ENCODE measurements at places on chromosomes 16 and 17.
A peak's percentile ranks its signal among the peaks of the same experiment; 100 is the strongest.

- no peak for DNase-seq
These were observed 668 bp downstream of the MMP15 start for GRCh38 chr16:58026139-58026704.

DNA sequence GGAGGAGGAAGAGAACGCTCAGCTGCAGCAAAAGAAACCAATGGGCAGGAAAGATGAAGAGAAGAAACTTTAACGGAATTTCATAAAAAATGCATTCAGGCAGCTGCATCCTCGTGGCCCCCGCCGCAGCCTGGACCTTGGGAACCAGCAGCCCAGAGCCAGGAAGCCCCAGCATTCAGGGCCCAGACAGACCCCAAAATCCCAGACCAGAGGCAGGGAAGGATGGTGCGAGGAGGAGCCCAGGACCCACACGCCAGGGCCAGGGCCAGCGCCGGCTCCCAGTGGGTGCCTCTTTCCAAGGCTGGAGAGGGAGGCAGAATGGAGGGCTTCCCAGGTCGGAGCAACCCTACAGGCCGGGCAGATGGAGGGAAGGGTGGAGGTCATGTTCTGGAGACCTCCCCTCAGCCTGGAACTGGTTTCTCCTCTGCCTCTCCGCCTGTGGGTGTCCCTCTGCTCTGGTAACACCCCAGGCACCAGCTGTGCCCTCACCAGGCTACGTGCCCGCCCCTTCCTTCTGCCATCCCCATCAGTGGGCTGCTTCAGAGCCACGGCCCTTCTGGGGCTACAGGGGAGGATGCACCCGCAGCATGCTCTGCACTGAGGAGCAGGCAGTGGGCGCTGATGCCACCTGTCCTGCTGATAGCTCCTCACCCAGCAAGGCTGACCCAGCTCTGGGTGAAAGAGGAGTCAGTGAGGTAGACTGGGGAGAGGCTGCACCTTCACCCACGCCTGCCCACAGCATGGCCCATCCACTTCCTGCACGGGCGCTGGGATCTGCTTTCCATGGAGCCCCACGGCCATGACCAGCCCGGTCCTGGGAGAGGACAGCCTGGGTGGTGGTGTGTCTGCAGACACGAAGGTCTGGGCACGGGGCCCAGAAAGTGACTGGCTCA is 1.2 kb upstream of the MIF4GD start:
- DNase-seq = no peak

- DNase-seq = peak; percentile 59
These were observed 357.2 kb upstream of the TNRC6C start for GRCh38 chr17:77601054-77601979.

DNA sequence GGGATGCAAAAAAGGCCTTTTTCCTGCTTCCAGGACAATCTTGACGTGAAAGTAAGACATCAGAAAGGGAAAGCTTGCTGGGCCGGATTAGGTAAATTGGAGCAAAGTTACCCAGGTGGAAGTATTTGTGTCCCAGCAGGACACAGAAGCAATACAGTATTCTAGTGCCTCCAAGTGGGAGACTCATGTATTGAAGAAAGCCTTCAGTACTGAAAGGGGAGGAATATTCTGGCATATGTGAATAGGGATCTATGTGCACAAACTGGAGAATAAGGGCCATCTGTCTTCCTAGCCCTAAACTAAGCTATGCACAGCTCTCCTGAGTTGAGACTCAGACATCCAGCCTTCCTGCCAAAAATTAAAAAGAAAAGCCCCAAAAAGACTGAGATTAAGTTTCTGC is 327.3 kb upstream of the CDH8 start:
- no peak for DNase-seq

DNA sequence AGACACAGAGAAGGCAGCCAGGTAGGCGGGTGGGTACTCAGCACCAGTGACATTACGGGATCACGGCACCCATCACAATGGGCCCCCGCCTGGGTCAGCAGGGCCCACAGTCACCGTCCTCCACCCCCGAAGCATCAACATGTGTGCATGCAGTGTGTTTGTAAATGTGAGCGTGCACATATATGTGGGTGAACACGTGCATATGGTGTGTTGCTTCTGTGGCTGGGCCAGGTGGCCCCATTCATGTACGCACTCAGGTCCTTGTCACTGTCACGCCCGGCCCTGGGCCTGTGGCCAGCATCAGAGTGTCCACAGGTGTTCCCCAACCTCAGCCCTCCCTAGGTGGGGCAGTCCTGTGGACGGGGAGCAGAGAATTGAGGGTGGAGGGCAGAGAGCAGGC is 37.1 kb downstream of the TNFRSF13B start:
- peak; percentile 50 for DNase-seq

- DNase-seq = no peak
These were observed 250.3 kb upstream of the SOX9 start for GRCh38 chr17:71870546-71870862.

GRCh38 chr17:40621578-40621977 is 26.0 kb downstream of the SMARCE1 start:
- DNase-seq = no peak

DNA sequence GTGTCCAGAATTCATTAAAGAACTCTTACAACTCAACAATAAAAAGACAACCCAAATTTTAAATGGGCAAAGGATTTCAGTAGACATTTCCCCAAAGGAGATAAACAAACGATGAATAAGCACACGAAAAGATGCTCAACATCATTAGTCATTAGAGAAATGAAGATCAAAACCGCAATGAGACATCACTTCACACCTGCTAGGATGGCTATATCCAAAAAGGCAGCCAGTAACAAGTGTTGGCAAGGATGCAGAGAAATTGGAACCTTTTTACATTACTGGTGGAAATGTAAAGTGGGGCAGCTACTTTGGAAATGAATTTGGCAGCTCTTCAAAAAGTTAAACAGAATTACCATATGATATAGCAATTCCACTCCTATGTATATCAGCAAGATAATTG is 42.0 kb downstream of the PITPNM3 start:
- no peak for DNase-seq

DNA sequence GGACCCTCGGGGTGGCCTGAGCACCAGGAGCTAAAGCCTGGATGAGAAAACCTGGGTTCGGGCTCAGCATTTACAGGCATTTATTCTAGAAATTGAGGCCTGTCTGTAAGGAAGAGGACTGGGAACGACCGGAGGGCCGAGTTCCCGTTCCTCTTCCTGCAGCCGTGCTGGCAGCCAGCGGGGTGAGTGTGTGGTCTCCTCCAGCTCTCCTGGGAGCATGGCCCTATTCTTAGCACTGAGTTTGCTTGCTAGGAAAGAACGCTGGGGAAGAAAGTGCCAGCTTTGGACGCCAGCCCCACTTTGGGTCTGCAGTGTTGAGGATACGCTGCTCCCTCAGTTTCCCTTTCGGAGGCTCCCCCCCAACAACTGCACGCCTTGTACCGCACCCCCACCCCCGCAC is 49.6 kb downstream of the MGAT5B start:
- DNase-seq = no peak

GRCh38 chr17:8739097-8739496 is 5.5 kb downstream of the CCDC42 start:
- no peak for DNase-seq

DNA sequence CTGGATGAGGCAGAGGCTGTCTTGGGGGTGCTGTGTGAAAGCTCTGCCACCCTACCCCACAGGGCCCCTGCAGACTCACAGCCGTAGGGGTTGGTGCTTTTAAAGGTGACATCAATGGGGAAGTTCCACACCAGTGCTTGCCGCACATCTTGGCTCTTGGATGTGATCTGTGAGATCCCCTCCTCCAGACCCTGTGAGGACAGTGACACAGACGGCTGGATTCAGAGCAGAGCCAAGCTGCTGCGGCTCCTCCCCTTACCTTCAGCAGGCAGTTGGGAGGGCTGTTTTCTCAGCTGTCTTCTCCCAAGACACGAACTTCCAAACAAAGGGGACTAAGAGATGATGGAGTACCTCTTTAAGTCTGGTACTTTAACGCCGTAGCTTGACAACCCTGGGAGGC is 4.8 kb downstream of the B9D1 start:
- no peak for DNase-seq

GRCh38 chr17:77456271-77456950 is 315.6 kb downstream of the SEC14L1 start:
- no peak for DNase-seq

GRCh38 chr16:82991966-82992675 is 365.4 kb downstream of the CDH13 start:
- DNase-seq = no peak

DNA sequence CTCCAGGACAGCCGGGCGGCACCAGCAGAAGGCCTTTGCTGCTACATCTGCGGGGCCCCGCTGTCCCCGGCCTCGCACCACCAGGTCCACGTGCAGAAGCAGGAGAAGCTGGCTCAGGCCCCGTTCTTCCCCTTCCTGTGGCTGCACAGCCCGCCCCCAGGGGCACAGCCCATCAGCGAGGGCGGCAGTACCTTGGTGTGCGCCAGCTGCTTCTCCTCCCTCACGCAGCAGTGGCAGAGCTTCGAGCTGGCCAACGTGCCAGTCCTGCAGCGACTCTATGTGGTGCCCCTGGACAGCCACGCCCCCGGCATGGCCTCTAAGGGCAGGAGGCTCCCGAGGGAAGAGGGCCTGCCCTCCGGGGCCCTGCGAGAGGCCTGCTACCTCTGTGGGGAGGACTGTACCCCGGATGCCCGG is 58.3 kb upstream of the CIBAR2 start:
- DNase-seq = no peak

DNA sequence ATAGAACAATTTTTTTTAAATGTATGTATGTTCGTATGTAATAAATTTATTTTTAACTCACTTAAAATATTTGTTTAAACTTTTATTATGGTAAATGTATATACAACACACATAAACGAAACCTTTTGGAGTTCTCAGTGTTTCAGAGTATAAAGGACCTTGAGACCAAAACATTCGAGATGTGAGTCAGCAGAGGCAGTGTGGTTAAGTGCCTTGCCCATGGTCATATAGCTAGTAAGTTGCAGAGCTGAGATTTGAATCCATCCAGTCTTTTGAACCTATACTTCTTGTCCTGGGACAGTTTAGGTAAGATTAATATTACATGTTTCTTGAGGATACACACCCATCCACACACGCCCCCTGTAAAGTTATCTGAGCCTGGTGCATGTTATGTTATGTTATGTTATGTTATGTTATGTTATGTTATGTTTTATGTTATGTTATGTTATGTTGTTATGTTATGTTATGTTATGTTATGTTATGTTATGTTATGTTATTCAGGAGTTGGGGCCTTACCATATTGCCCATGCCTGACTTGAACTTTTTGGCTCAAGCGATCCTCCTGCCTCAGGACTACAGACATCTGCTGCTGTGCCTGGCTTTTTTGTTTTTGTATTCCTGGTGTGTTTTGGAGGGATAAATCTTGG is 41.8 kb downstream of the TNRC6A start:
- DNase-seq = no peak

- no peak for DNase-seq
These were observed at the start of gene SREBF1 for GRCh38 chr17:17836818-17837379. TSS of gene SREBF1 (minus strand) at chr17:17836986. CDS start at chr17:17836817, 169 bp downstream.

- no peak for DNase-seq
These were observed 1.0 kb upstream of the KCNJ2 start for GRCh38 chr17:70168044-70168976.

DNA sequence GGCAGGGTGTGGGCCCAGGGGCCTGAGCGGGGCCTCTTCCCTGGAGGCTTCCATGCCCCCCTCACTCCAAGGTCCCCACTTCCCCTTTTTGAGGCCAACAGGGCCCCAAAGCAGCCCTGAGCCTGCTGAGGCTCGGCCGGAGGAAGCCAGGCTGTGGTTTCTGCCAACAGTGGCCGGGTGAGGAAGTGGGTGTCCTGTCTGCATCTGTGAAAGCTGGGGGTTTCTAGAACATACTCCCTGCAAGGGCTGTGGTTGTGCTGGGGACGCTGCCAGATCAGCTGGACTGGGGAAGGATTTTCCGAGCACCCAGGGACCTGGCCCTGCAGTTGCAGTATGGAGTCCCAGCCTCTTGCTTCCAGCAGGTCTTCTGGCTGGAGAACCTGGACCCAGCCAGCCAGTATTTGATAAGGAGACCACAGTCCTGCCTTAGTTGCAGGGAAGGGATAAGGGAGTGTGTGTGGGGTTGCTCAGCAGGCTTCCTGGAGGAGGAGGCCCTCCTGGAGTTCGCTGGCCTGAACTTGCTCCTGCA is 15.7 kb downstream of the ADCY7 start:
- peak; percentile 84 for DNase-seq

DNA sequence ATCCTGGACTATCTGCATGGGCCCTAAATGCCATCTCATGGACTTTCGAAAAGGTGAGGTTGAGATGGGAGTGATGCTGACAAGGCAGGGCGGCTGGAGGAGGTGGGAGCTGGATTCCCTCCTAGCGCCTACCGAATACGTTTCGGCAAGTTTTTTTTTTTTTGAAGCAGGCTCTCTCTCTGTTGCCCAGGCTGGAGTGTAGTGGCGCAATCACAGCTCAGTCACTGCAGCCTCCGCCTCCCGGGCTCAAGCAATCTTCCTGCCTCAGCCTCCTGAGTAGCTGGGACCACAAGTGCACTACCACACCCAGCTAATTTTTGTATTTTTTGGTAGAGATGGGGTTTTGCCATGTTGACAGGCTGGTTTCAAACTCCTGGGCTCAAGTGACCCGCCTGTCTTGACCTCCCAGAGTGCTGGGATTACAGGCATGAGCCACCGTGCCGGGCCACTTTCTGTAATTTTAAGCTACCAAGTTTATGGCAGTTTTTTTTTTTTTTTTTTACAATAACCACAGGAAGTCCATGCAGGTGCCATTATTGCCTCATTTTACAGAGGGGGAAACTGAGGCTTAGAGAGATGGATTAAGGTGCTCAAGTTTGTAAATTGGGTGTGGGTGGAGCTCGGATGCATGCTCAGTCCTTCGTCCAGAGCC is 246.4 kb downstream of the PRKCA start:
- DNase-seq = no peak

GRCh38 chr16:69904495-69905170 is 46.5 kb upstream of the CLEC18A start:
- DNase-seq = no peak

- no peak for DNase-seq
These were observed 128.0 kb upstream of the PLCG2 start for GRCh38 chr16:81650982-81651562.

DNA sequence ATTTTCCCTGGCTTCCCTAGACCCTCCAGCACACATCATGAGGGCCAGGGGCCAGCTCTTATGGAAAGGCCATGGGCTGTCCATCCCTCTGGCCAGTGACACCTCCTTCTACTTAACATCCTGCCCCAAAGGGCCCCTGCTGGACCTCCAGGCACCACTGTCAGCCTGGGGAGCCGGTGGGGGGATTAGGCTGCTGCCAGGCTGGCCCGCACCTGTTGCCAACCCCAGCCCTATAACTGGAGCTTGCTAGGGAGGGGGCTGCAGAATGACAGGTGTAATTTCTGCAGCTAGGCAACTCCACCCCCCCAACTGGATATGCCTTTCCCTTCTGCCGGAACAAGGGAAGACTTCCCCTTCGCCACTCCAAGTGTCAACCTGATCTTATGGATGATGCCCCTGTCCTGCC is 12.5 kb downstream of the RARA start:
- no peak for DNase-seq

DNA sequence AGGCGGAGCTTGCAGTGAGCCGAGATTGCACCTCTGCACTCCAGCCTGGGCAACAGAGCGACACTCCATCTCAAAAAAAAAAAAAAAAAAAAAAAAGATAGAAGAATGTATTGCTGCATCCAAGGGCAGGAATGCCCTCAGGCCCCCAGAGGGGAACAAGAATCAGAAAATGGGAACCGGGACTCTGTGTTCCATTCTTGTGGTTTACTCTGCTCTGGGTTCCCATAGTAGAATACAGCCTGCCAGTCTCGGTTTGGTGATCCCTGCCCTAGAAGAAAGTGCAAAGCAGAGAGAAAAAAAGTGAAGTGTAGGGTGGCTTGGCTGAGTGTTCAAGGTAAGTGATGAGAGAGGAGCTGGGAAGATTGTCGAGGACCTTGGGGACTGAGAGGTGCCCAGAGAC is 27.4 kb upstream of the KDM6B start:
- DNase-seq = no peak

- DNase-seq = no peak
These were observed 412 bp downstream of the EPN2 start for GRCh38 chr17:19237389-19238166.

GRCh38 chr16:30947859-30948666 is 805 bp upstream of the ORAI3 start:
- peak; percentile 86 for DNase-seq

Measured in ascending aorta (tissue), 2 donors.